ENCODE measurements at places on chromosomes 12 and 14.

GRCh38 chr12:127660961-127661360 is 606.0 kb upstream of the TMEM132C start:
- no peaks in the 10 kb centered on the region for H3K27me3 ChIP-seq
- no peak overlapping the region for H3K4me3 ChIP-seq
- no peaks in the 10 kb centered on the region for H3K4me1 ChIP-seq
- DNase-seq: no peak
- H3K36me3 ChIP-seq: no peaks in the 10 kb centered on the region
- H3K27ac ChIP-seq: no peak overlapping the region

- H3K27ac ChIP-seq: no peak overlapping the region
- no peaks in the 10 kb centered on the region for H3K4me1 ChIP-seq
- H3K4me3 ChIP-seq: no peak overlapping the region
- no peak for DNase-seq
Measured at GRCh38 chr14:44770201-44770600, 191.5 kb downstream of the KLHL28 start.

DNA sequence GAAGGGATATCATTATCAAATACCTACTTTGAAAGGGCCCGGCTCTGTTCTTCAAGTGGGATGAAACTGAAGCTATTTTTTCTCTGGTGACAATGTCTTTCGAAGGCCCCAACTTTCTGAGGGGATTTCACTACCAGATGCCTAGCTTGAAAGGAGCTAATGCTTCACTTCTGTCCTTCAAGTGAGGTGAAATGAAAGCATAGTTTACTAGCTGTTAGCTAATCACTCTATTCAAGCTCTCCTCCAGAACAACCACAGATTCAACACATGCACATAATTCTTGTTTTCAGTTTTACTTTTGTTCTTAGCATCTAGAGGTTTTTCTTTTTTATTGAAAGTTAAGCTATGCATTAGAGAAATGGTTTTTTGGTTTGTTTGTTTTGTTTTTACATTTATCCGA is 571.4 kb downstream of the NOVA1 start:
- H3K36me3 ChIP-seq: no peaks in the 10 kb centered on the region
- DNase-seq: no peak
- H3K4me3 ChIP-seq: no peak overlapping the region

DNA sequence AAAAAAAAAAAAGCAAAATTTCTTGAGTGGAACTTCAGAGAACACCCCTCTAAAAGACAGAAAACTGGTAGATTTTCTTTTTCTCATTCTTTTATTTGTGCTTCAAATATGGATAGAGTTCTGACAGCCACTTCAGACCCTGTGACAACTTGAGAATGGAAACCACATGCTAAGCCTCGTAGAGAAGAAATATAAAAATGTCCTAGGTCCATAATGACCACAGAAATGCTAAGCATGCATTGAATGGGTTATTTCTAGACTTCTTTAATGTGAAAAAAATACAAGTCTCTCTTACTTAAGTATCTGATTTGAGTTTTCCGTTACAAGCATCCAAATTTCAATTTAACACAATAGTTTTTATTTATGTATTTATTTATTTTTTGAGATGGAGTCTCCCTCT is 28.3 kb upstream of the DIO2 start:
- no peaks in the 10 kb centered on the region for H3K36me3 ChIP-seq
- no peaks in the 10 kb centered on the region for H3K4me1 ChIP-seq
- H3K27ac ChIP-seq: no peak overlapping the region

DNA sequence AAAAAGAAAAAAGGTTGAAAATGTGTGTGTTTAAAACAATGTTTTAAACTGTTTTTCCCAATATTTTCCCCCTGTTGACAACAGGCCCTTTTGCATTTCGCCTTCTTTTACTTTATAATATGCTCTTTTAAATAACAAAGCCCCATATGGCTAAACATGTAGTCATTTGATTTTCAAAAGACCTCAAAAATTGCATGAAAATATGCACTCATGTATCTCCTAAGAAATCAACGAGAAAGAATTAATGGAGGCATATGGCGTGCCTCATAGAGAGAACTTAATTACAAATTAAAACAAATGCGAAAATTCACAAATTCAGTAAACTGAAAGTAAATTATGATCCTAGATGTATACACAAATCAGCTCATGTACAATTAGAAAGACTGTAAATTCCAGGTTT is 202.6 kb upstream of the FOXN3 start:
- peak overlapping the region; percentile 87 for H3K4me3 ChIP-seq
- peak overlapping the region; percentile 85 for H3K27ac ChIP-seq
- no peaks in the 10 kb centered on the region for H3K27me3 ChIP-seq
- H3K36me3 ChIP-seq: no peaks in the 10 kb centered on the region
- no peak for DNase-seq

- H3K27ac ChIP-seq: no peak overlapping the region
- H3K4me1 ChIP-seq: no peaks in the 10 kb centered on the region
- no peak for DNase-seq
- H3K36me3 ChIP-seq: no peaks in the 10 kb centered on the region
Measured at GRCh38 chr12:59494617-59495016, 101.2 kb upstream of the SLC16A7 start.

- no peak for DNase-seq
- no peaks in the 10 kb centered on the region for H3K27me3 ChIP-seq
- no peaks in the 10 kb centered on the region for H3K4me1 ChIP-seq
- H3K4me3 ChIP-seq: no peak overlapping the region
- peaks cover 4% of the 10 kb centered on the region for H3K36me3 ChIP-seq
- H3K27ac ChIP-seq: no peak overlapping the region
Measured at GRCh38 chr14:100332797-100333196, 9.7 kb downstream of the SLC25A47 start.

DNA sequence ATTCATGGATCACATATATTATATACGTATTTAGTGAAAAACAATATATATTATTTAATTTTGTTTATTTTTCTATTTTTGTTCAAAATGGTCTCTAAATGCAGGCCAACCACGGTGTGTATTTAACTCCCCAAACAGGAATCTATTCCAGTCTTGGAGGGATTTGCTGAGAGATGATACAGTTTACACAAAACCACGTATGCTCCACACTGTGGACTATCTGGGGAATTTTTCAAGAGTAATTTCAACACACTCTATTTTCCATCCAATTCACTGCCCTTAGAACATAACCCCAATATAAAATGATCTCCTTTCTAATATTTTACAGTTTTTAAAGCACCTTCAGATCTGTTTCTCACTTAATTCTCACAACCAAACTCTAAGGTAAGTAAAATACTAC is 15.3 kb downstream of the EML1 start:
- H3K4me1 ChIP-seq: peaks cover 12% of the 10 kb centered on the region
- no peak for DNase-seq
- H3K36me3 ChIP-seq: no peaks in the 10 kb centered on the region
- H3K27me3 ChIP-seq: no peaks in the 10 kb centered on the region

DNA sequence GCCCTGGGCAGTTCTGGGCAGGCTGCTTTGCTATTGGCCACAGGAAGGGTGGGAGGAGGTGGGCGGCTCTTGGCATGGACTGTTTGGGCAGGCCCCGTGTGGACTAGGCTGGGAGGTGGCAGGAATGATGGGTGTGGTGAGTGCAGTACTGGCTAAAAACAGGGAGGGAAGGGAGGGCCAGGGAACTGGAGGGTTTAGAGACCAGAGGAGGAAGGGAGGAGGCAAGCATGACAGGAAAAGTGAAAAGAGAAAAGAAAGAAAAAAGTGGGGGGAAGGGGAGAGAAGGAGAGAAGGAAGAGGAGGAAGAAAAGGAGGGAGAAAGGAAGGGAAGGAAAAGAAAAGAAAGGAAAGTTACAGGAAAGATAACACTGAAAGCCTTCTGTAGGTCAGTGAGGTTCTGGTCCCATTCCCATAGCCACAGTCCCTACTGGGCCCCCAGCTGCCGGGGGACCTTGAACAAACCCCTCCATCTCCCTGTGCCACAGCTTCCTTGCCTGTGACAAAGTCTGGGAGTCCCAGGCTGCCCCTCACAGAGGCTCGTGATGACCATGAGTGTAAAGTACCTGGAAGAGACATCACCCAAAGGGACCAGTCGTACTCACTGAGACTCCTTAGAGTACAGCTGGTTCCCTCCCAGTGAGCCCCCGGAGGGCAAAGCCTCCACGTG is 1.1 kb upstream of the C14orf132 start:
- peaks cover 28% of the 10 kb centered on the region for H3K27me3 ChIP-seq
- no peaks in the 10 kb centered on the region for H3K4me1 ChIP-seq
- H3K4me3 ChIP-seq: no peak overlapping the region
- peak; percentile 56 for DNase-seq
- peak overlapping the region; percentile 83 for H3K27ac ChIP-seq

- no peak for DNase-seq
- H3K27ac ChIP-seq: no peak overlapping the region
- H3K36me3 ChIP-seq: no peaks in the 10 kb centered on the region
Measured at GRCh38 chr12:67449591-67450052, 180.5 kb downstream of the CAND1 start.

- no peak for DNase-seq
- H3K27me3 ChIP-seq: no peaks in the 10 kb centered on the region
- H3K36me3 ChIP-seq: no peaks in the 10 kb centered on the region
- H3K4me3 ChIP-seq: no peak overlapping the region
- no peaks in the 10 kb centered on the region for H3K4me1 ChIP-seq
Measured at GRCh38 chr14:101055776-101056374, 152.4 kb upstream of the RTL1 start.

GRCh38 chr12:879641-880040 is 69.9 kb downstream of the RAD52 start:
- no peaks in the 10 kb centered on the region for H3K27me3 ChIP-seq
- DNase-seq: no peak
- no peaks in the 10 kb centered on the region for H3K4me1 ChIP-seq
- H3K4me3 ChIP-seq: no peak overlapping the region
- no peak overlapping the region for H3K27ac ChIP-seq
- peaks cover 55% of the 10 kb centered on the region for H3K36me3 ChIP-seq

- no peaks in the 10 kb centered on the region for H3K4me1 ChIP-seq
- no peak for DNase-seq
- H3K36me3 ChIP-seq: no peaks in the 10 kb centered on the region
- no peak overlapping the region for H3K4me3 ChIP-seq
- peaks cover 3% of the 10 kb centered on the region for H3K27me3 ChIP-seq
Measured at GRCh38 chr12:117311-117710, 50.7 kb downstream of the IQSEC3 start.

- H3K4me3 ChIP-seq: no peak overlapping the region
- H3K36me3 ChIP-seq: no peaks in the 10 kb centered on the region
- H3K4me1 ChIP-seq: peaks cover 67% of the 10 kb centered on the region
- H3K27ac ChIP-seq: no peak overlapping the region
- H3K27me3 ChIP-seq: no peaks in the 10 kb centered on the region
Measured at GRCh38 chr14:68523326-68523610, 269.6 kb downstream of the ZFP36L1 start.

GRCh38 chr12:117646520-117646919 is 285.1 kb upstream of the NOS1 start:
- no peaks in the 10 kb centered on the region for H3K36me3 ChIP-seq
- H3K4me1 ChIP-seq: no peaks in the 10 kb centered on the region
- H3K27ac ChIP-seq: no peak overlapping the region

GRCh38 chr14:104321088-104321801 is 182.9 kb downstream of the KIF26A start:
- no peaks in the 10 kb centered on the region for H3K4me1 ChIP-seq
- H3K36me3 ChIP-seq: no peaks in the 10 kb centered on the region
- no peaks in the 10 kb centered on the region for H3K27me3 ChIP-seq
- H3K27ac ChIP-seq: no peak overlapping the region
- H3K4me3 ChIP-seq: no peak overlapping the region

DNA sequence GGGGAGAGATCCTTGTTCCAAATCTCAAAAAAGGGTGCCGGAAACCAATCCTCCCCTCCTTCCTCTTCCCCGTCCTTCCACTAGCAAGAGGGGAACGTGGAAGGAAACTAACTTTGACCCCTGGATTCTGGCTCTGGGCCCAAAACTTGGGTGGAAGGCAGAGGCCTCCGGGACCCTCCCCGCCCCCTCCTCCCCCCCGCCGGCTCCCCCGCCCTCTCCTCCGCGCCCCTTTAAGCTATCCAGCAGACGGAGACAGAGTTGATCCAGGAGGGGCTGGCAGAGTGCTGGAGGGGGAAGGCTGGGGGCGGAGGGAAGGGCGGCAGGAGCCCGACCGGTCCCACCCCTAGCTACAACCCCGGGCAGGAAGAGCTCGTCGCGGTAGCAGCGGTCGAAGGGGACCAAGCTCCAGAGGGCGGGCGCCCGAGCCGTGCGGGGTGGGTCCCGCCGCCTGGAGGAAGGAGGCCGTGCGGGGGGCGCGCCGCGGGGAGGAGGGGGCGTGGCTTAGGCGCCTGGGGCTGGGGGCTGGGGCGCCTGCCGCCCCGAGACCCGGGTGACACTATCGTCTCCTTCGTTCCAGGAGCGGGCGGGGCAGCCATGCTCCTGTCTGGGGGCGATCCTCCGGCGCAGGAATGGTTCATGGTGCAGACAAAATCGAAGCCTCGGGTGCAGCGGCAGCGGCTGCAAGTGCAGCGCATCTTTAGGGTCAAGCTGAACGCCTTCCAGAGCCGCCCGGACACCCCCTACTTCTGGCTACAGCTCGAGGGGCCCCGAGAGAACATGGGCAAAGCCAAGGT is at the start of gene NYNRIN:
Gene NYNRIN, plus strand, starts transcription at position 351 of the 794 bp plus-strand sequence. Its CDS starts 244 bp downstream, at position 595.
- H3K4me3 ChIP-seq: peak within 1 kb of the TSS; percentile 79
- H3K27ac ChIP-seq: peak within 1 kb of the TSS; percentile 87
- no peaks in the 10 kb centered on the region for H3K36me3 ChIP-seq
- no peaks in the 10 kb centered on the region for H3K27me3 ChIP-seq

- H3K4me1 ChIP-seq: peaks cover 5% of the 10 kb centered on the region
- H3K4me3 ChIP-seq: no peak overlapping the region
- no peaks in the 10 kb centered on the region for H3K27me3 ChIP-seq
- no peak for DNase-seq
Measured at GRCh38 chr14:100640471-100641273, 53.5 kb upstream of the BEGAIN start.

DNA sequence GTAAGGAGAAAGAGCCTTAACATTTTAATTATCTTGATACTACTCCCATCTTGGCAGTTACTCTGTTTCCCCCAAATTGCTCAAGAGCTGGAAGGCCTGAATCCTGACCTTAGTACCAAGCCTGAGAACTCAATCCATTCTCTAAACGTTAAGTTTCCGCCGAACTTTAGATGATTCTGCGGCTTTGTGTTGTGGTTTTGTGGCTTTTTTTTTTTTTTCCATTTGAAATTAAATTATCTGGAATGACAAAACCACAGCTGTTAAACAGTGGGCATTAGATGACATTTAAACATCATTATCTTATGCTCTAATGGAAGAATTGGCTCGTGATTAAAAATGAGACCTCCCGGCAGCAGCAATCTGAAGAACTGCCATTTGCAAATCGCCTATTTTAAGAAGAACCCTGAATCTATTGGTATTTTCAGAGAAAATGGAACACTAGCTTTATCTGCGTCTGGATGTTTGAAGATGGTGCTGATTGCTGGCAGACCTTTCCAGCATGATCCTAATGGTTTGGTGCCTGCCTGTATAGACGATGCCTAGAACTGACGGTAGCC is 38.4 kb downstream of the TMEM132C start:
- H3K36me3 ChIP-seq: no peaks in the 10 kb centered on the region
- no peak overlapping the region for H3K27ac ChIP-seq
- no peaks in the 10 kb centered on the region for H3K4me1 ChIP-seq
- H3K27me3 ChIP-seq: no peaks in the 10 kb centered on the region
- no peak for DNase-seq

DNA sequence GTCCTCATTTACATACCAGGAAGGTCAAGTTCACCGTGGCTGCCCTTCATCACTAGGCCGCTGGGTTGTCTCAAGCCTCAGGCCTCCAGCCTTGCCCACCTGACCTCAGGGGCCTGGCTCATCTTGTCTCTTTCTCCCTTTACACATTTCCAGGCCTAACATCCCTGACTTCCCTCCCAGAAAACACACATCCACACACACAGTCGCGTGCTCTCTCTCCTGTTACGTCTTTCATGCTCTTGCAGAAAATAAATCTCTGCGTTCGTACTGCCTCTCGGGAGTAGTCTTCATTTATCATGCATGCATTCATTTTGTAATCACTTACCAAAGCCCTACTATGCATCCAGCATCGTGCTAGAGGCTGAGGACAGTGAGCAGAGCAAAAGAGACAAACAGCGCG is 220.0 kb upstream of the PWP1 start:
- H3K4me1 ChIP-seq: no peaks in the 10 kb centered on the region
- no peak for DNase-seq
- no peak overlapping the region for H3K27ac ChIP-seq
- no peaks in the 10 kb centered on the region for H3K27me3 ChIP-seq
- no peaks in the 10 kb centered on the region for H3K36me3 ChIP-seq

Measured in heart left ventricle (tissue), 16 donors.